NCI-H510A treated with DMSO at 0.1 percent for 48 hours (cell line): ENCODE measurements at places on chromosomes 1 and 21.

- DNase-seq, result no peak
Observed at GRCh38 chr1:173356191-173356762, 120.9 kb upstream of the PRDX6 start.

DNA sequence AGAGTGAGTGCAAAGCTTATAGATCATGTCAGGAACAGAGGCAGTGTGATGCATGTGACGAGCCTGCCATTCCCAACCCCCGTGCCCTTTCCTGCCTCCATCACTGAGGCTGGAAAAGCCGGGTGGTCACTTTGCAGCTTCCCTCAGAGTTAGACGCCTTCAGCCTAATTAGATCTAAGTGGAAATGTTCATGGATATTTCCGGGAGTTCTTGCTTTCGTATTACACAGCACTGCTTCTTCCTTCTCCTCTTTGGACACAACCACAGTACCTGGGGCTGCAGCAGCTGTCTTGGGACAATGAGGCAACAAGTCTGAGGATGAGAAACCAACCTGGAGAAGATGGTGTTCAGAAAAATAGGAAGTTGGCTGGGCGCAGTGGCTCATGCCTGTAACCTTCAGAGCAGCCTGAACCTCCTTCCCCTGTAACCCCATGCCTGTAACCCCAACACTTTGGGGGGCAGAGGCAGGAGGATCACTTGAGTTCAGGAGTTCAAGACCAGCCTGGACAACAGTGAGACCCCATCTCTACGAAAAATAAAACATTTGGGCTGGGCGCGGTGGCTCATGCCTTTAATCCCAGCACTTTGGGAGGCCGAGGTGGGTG lies 24.5 kb downstream of the SERINC2 start:
- no peak for DNase-seq

DNA sequence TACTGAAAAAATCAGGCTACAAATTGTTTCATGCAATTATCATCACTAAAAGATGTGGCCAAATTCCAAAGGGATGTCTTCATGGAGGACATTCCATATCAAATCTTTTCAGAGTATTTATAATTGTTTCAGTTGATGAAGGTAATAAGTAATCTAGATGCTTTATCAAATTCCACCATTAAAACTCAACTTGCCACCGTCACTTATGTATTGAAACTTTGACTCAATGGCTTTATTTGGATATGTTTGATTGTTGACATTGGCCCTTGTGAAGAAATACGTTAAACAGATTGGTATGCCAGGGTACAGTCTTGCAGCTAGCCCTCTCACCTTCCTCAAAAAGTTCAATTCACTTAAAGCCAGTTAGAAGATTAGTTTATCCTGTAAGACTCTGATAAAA lies 32.2 kb upstream of the PALMD start:
- DNase-seq, result no peak

DNA sequence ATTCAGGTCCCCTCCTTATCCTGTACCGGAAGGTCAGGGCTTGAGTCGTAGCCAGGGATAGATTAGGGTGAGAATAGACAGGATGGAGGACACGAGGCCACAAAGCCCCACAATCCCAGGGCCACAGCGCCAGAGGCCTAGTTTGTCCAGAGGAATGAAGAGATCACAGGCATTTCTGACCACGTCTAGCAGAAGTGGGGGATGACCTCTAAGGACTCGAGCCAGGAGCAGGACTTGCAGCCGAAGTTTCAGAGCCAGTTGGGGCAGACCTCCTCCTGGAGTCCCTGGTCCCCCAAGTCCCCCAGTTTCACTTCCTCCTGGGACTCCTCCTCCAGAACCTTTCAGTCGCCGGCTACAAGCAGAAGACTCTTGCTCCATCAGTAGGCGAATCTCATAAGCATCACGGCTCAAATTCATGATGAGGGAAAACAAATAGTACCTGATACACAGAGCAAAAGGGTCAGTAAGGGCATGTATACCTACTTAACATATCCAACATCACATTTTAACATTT lies 2.3 kb upstream of the ITGA10 start:
- DNase-seq, result no peak

DNA sequence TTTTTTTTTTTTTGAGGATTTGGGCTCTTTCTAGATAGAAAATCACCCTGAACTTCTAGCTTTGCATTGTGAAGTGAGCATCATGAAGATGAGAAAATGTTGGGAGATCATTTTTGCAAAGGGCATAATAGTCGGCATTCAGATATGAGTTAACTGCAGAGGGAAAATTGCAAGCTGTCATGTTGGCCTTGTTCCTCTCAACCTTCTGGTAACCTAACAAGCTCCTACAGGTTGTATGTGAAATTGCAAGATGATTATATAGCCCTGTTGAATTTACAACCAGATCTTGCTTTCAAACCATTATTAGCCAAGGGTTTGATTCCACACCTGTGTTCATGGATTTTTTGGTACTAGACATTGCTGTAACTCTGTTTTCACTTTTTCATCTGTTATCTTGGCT lies 2.2 kb downstream of the ELOA start:
- DNase-seq, result peak; percentile 28

DNA sequence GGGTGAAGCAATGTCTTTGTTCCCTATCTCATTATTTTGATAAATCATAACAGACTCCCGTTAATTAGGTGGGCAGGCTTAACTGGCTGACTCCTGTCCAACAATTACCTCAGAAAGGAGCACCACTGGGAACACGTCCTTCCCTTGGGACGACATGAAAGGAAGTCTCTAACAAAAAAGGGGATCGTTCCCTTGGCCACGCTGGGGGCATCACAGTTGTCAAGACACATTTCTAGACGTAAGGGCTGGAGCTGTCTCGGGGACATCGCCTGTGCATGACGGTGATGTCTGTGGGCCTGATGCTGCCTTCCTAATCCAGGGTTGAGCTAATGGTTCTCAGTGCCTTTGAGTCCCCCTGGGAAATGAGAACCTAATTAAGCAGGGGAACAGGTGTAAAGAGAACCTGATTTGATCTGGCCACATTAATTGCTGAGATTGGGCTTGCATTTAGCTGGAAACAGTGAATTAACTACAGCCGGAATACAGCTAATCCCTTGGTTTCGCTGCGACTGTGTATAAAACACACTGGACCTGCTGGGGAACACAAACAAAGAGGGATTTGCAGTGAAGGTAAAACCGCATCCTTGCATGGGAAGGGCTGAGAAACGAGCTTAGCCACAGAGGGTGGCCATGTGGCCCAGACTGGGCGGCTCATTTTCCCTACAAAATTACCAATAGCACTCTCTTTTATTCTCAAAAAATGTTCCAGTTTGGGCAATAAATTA lies 111.8 kb downstream of the MRPS6 start:
- no peak for DNase-seq

- no peak for DNase-seq
Observed at GRCh38 chr1:243892456-243892855, 42.4 kb upstream of the AKT3 start.

DNA sequence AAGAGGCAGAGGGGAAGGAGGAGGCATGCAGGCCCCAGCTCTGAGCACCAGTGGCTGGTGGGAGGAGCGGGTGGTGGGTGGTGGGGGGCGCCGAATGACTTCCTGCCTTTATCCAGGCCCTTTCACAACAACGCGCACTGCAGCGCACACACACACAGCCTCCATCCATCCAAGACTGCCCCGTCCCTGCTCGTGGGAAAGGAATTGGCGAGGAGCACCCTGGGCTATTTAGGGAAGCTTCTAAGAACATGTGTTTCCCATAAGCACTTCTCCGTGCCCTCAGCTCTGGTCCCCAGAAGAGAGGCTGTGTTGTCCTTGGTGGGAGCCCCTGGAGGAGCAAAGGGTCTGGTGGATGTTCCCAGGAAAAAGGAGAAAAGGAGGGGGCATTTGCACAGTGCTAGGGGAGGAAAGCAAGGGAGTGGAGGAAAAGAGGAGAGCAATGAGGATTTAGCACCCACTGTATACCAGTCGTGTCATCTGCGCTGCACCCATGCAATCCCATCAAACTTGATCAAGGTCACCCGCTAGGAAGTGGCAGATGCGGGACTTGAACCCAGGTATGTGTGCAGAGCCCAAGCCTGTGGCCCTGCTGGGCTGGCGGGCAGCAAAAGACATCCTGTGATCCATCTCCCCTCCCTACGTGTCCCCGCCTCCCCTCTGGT lies 28.1 kb downstream of the EPHA2 start:
- DNase-seq, result no peak

GRCh38 chr1:36176106-36176949 lies 20.4 kb downstream of the MAP7D1 start:
- DNase-seq, result no peak

DNA sequence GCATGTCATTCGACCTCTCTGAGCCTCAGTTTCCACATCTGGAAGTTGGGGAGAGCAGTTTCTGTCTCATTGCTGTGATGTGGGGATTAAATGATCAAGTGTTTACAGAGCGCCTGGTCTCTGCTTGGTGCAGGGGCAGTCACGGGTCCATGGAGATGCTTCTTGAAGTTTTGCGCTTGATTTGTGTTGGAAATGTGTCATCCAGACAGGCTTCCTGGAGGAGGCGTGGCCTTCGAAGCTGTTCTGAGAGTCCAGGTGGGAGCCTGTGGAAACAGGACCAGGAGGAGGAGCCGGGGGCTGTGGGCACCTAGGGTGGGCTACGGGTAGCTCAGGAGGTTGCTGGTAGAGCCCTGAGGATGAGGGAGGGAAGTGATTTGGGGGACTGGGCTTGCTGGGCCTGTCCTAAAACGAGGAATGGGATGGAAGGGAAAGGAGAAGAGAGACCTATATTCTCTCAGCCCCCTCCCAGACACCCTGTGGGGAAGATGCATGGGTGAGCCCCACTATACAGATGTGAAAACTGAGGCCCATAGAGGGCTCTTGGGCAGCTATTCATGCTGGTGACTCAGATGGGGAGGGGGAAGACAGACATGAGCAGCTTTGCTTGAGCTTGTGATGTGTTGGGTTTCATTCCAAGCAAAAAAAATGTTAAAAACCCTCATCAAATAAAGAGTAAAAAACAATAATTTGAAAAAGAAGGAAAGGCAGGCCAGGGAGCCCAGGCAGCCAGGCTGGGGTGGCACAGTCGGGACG lies 107.2 kb upstream of the WNT4 start:
- DNase-seq, result no peak

DNA sequence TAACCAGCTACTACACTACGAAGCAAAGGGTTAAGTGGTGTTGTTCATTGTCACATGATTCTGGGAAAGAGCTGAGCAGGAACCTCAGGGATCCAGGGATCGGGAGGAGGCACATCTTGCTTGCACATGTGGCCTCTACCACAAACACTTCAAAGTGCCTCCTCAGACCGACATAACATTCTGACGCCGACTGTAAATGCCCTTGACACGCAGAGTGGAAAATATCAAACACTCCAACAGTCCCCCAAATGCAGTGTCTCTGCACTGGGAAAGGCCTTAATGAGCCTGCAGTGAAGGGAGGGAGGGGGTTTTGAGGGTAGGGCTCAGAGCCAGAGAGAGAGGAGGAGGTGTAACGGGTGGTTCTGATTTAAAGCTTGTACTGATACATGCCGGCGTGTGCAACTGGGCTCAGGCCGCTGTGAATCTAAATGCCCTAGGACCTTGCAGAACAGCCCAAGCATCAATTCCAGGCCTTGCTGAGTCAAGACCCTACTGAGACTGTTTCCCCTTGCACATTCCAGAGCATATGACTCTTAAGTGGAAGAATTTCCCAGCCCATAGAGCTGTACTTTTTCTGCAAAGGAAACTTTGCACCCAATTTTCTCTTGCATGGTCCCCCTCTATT lies 163.7 kb downstream of the NTMT2 start:
- DNase-seq, result peak; percentile 3

DNA sequence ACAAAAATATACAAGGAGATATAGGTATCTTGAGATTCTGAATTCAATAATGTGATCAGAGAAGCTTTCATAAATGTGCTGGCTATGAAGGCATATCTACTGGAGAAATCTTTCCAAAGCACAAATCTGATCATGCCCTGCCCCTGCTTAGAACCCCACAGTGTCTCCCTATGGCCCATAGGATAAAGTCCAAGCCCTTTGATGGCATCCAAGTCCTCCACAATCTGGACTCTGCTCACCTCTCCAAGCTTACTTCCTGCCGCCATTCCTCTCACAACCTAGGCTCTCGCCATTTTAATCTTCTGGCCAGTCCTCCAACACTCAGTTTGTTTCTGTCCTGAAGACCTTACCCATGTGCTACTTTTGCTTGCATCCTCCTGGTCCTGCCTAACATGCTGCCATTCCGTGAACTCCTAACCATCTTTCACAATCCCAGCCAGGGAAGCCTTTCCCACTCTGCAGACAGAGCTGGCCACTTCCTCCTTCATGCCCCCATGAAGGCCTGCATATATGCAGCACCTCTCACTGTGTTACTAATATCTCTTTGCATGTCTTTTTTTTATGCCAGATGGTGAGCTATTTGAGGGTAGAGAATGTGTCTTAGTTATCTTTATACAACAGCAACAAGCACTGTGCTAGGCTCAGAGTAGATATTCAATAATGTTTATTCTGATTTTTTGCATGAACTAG lies 5.6 kb upstream of the ATP1A1 start:
- DNase-seq, result no peak

GRCh38 chr1:58469476-58469875 lies 77.0 kb downstream of the OMA1 start:
- DNase-seq, result no peak

- no peak for DNase-seq
Observed at GRCh38 chr1:29136391-29136915, 12.8 kb upstream of the TMEM200B start.
